ENCODE measurements at places on chromosomes 12 and 14.

DNA sequence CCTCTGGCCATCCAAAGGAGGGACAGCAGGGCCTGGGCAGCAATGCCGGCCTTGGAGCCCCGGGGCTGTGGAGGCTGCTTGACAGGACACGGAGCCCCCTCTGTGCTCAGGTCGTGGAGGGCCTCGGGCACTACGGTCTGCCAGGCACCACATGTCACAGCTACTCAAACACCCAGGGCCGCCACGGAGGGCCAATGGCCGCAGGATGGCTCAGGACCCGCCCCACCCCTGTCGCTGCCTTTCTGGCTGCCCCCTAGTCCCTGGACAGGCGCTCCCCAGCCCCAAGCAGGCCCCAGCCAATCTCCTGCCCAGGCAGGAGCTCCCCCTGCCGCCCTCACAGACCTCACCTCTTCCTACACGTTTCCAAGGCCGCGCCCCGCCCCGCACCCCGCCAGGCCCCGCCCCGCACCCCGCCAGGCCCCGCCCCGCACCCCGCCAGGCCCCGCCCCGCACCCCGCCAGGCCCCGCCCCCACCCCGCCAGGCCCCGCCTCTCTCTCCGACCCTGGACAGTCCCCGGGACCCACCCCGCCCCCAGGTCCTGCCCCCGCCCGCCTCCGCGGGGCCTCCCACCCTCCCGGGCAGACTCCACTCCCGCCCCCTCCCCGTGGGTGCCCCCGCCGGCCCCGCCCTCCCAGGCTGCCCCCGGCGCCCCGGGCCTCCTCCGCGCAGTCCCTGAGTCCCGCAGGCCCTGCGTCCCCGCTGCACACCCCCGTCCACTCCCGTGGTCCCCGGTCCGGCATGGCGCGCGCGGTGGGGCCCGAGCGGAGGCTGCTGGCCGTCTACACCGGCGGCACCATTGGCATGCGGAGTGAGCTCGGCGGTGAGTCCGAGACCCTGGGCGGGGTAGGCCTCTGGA, at the start of gene ASPG:
Gene ASPG (plus strand): TSS at position 669 of the 857 bp plus-strand sequence. CDS start 71 bp downstream, at position 740.
- DNase-seq = no peak

DNA sequence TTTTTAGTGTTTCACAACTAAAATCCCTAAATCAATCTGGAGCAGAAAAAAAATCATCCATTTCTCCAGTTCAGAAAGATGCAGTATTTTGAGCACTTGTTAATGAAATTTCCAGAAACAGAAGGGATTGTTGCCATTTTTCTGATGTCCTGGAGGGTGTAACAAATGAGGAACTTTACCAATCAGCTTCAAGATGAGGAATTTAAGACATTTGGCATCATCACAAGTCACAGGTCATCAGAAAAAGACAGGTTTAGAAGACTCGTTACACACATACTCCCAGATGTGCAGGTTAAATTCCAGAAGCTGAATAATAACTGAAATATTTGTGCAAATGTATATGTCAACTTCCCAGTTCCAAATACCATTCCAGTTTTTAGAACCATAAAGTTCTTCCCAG, 482 bp upstream of the PSMC1 start:
- no peak for DNase-seq

DNA sequence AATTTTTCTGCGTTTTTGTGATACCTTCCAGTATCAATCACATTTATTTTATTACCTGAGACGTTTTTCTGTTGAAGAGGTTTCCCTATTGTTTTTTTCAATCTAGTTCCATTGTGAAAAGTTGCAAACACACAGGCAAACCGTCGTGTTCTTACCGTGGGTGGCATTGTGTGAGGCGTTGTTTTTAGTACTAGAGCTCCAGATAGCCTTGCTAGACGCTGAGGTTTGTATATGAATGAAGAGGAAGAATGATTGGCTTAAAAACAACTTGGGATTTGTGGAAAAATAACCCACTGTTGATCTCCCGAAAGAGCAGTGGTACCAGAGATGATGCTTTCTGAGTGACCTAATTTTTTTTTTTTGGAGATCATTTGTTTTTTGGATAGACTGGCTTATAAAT, 1.0 kb downstream of the SOCS4 start:
- no peak for DNase-seq

GRCh38 chr12:131829356-131829747, 1.2 kb downstream of the MMP17 start:
- DNase-seq = no peak

DNA sequence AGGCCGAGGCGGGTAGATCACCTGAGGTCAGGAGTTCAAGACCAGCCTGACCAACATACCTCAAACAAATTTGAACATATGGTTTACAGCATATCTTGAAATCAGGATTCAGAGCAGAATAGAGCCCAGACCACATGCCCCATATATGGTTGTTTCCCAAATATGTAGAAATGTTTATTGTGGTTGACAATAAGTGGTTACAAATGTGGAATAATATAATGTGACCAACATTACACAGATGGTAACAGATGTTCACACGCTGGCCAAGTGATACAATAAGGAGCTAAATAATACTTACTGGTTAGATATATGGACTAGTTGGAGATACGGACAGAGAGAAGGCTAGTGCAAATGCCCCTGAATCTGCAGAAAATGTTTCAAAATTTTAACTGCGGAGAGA, 85.3 kb downstream of the MAPKAPK5 start:
- no peak for DNase-seq

DNA sequence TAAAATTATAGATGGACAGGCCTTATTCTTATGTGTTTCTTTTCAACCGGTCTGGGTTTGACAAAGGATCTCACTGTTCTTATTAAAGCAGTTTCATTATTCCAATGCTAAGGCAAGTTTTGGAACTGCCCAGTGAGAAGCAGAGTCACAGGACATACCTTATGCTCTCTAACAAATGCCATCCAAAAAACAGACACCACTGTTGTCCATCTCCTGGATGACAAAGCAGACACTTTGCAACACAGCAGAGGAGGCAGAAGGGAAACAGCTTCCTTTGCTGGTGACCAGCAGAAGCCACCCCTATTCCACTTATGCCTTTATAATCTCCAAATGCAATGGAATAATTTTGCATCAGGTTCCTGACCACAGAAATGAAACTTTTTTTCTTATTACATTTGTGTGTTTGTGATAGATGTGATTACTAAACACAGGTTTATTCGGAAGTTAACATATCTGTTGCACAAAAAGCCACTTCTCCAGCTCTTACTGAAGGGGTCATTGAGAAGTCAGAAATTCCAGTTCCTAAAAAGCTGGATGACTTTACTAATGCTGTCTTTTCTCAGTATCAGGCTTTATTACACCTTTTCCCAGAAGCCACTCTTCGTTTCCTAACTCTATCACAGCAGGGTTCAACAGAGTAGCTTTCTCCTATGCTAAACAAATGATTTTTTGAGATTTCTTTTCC, 115.6 kb downstream of the BTG1 start:
- DNase-seq = no peak

DNA sequence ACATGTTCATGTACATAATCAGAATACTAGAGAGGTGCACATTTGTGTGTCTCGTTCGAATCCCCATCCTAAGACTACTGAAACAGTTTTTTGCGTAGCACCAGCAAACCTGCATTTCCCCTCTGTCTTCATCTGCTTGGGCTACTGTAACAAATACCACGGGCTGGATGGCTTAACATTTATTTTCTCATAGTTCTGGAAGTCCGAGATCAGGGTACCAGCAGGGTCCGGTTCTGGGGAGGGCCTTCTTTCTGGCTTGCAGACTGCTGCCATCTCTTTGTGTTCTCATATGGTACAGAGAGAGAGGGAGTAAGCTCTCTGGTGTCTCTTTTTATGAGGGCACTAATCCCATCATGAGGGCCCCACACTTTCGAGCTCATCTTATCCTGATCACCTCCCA, 30.6 kb downstream of the KLC1 start:
- no peak for DNase-seq

GRCh38 chr14:23052182-23052623, 5.1 kb downstream of the CDH24 start:
- DNase-seq = no peak

All from fibroblast of the conjunctiva (primary cell).